Chondrocyte (in vitro differentiated cells): ENCODE measurements at places on chromosomes 4 and X. TPM values are rescaled to one million over a fixed set of nuclear protein-coding genes. Genes with fewer than 3 reads are reported as not detected.

LGI2 gene
- 0.30 to 0.85 TPM (median 0.36 TPM) in 3 replicates for total RNA-seq

HERC3 gene
- total RNA-seq, result 14.0 to 16.7 TPM (median 16.6 TPM) in 3 replicates

BMPR1B gene
- total RNA-seq, result 5.6 to 19.4 TPM (median 7.8 TPM) in 3 replicates

PABPC1L2A gene
- not detected in 3 replicates for total RNA-seq

TEX13B gene
- not detected in 3 replicates for total RNA-seq

FAM200B gene
- total RNA-seq, result 26.0 to 33.0 TPM (median 31.8 TPM) in 3 replicates

ATP1B4 gene
- total RNA-seq, result not detected in 3 replicates

GRCh38 chrX:21778236-21778635, 20.3 kb upstream of the SMPX start:
- peaks cover 3% of the 10 kb centered on the region for H3K36me3 ChIP-seq
- no peaks in the 10 kb centered on the region for H3K27me3 ChIP-seq
- H3K27ac ChIP-seq, result no peak overlapping the region
- no peak overlapping the region for H3K4me3 ChIP-seq
- DNase-seq, result no peak
- peaks cover 6% of the 10 kb centered on the region for H3K4me1 ChIP-seq

DNA sequence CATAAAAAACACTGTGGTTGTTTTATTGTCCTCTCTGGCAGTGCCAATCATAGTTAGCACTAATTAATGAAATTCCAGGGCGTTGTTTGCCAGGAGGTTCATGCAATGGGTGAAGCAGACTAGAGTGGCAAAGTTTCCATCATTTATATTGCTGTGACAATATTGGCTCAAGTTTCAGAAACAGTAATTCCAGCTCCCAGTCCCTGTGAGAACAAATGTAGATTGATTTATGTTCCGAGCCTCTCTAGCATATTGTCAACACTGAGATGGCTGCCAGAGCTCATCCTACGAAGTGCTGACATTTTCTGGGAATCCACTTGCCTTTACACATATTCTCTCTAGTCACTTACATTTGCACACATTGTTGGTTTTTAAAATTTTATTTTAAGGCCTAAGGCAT, 440.0 kb upstream of the IGFBP7 start:
- H3K4me1 ChIP-seq, result no peaks in the 10 kb centered on the region
- no peak overlapping the region for H3K4me3 ChIP-seq
- H3K27me3 ChIP-seq, result peaks cover 5% of the 10 kb centered on the region
- no peak for DNase-seq
- H3K36me3 ChIP-seq, result no peaks in the 10 kb centered on the region
- no peak overlapping the region for H3K27ac ChIP-seq

- H3K4me1 ChIP-seq, result peaks cover 46% of the 10 kb centered on the region
- H3K27me3 ChIP-seq, result no peaks in the 10 kb centered on the region
- H3K4me3 ChIP-seq, result peak overlapping the region; percentile 98
- no peak for DNase-seq
Measured at GRCh38 chr4:26321373-26322221, 783 bp downstream of the RBPJ start.

DNA sequence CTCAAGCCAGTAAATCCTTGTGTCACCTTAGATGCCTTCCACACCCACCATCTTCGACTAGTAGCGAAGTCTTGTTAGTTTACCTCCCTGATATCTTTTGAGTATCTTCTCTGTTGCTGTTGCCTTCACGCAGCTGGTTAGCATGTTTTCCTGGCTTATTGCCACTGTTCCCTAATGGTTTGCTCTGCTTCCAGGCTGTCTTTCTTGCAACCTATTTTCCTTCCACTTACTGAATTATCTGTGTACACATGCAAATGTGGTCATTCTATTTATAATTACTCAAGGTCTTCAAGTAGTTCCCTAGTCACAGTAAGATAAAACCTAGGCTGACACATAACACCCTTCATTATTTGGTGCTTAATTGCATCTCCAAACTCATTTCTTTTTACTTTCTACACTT, 89.5 kb downstream of the UGT8 start:
- no peak overlapping the region for H3K27ac ChIP-seq
- H3K4me1 ChIP-seq, result peaks cover 6% of the 10 kb centered on the region
- H3K4me3 ChIP-seq, result no peak overlapping the region
- H3K36me3 ChIP-seq, result peaks cover 1% of the 10 kb centered on the region
- H3K27me3 ChIP-seq, result peaks cover 29% of the 10 kb centered on the region

GRCh38 chrX:320126-320783, 1.7 kb upstream of the GTPBP6 start:
- peaks cover 28% of the 10 kb centered on the region for H3K4me1 ChIP-seq
- no peaks in the 10 kb centered on the region for H3K36me3 ChIP-seq
- peak overlapping the region; percentile 82 for H3K4me3 ChIP-seq
- H3K27ac ChIP-seq, result peak overlapping the region; percentile 54
- peak; percentile 78 for DNase-seq
- no peaks in the 10 kb centered on the region for H3K27me3 ChIP-seq

GRCh38 chrX:112341598-112341997, 259.0 kb upstream of the TRPC5 start:
- no peak overlapping the region for H3K27ac ChIP-seq
- H3K4me1 ChIP-seq, result peaks cover 4% of the 10 kb centered on the region
- H3K27me3 ChIP-seq, result no peaks in the 10 kb centered on the region
- DNase-seq, result no peak
- H3K36me3 ChIP-seq, result no peaks in the 10 kb centered on the region

DNA sequence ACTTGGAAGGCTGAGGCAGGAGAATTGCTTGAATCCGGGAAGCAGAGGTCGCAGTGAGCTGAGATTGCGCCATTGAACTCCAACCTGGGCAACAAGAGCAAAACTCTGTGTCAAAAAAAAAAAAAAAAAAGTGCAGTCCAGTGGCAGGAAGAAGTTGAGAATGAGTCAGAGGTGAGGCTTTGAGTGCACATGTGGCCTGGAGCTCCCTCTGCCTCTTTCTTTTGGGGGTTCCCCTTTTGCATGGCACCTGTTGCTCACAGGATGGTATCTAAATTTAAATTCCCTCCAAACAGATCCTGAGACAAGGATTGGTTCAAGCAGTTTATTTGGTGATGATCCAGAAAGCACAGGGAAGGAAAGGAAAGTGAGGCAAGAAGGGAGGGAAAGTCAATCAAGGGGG, 151.4 kb upstream of the STX18 start:
- no peak for DNase-seq
- H3K27ac ChIP-seq, result no peak overlapping the region
- no peak overlapping the region for H3K4me3 ChIP-seq
- H3K27me3 ChIP-seq, result no peaks in the 10 kb centered on the region
- peaks cover 23% of the 10 kb centered on the region for H3K4me1 ChIP-seq

- no peak overlapping the region for H3K27ac ChIP-seq
- peaks cover 6% of the 10 kb centered on the region for H3K4me1 ChIP-seq
- no peak for DNase-seq
- no peaks in the 10 kb centered on the region for H3K36me3 ChIP-seq
- H3K4me3 ChIP-seq, result no peak overlapping the region
Measured at GRCh38 chrX:68872171-68872570, 43.4 kb downstream of the EFNB1 start.

DNA sequence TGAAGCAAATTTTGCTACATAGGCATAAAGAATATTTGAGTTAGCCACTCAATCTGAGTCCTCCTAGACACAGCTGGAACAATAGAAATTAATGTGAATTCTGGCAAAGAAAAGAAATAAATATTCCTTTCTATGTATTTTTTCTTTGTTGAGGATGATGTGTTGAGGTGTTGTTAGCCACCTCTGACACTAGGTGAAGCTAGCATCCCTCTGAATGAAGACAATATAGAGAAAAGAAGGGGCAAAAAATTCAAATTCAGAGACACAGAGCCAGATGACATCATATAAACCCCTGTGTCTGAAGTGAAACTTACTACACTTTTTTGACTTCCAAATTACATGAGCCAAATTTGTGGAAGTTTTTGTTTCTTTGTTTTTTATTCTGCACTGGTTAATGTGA, 34.6 kb upstream of the TMPRSS11D start:
- H3K27me3 ChIP-seq, result peaks cover 20% of the 10 kb centered on the region
- H3K4me1 ChIP-seq, result no peaks in the 10 kb centered on the region
- H3K36me3 ChIP-seq, result no peaks in the 10 kb centered on the region
- no peak overlapping the region for H3K4me3 ChIP-seq
- no peak overlapping the region for H3K27ac ChIP-seq

- H3K27me3 ChIP-seq, result peaks cover 49% of the 10 kb centered on the region
- H3K27ac ChIP-seq, result no peak overlapping the region
- no peak for DNase-seq
- H3K36me3 ChIP-seq, result no peaks in the 10 kb centered on the region
Measured at GRCh38 chr4:57443308-57443707, 333.1 kb upstream of the IGFBP7 start.

GRCh38 chr4:94459462-94460161, 7.9 kb downstream of the PDLIM5 start:
- peaks cover 89% of the 10 kb centered on the region for H3K4me1 ChIP-seq
- no peak for DNase-seq
- peak overlapping the region; percentile 33 for H3K4me3 ChIP-seq

GRCh38 chr4:98720871-98721480, 62.6 kb upstream of the TSPAN5 start:
- H3K27me3 ChIP-seq, result no peaks in the 10 kb centered on the region
- H3K4me3 ChIP-seq, result no peak overlapping the region
- H3K36me3 ChIP-seq, result peaks cover 14% of the 10 kb centered on the region

GRCh38 chr4:122822466-122822865, 4.2 kb upstream of the FGF2 start:
- no peak overlapping the region for H3K27ac ChIP-seq
- H3K4me1 ChIP-seq, result peaks cover 7% of the 10 kb centered on the region
- no peak overlapping the region for H3K4me3 ChIP-seq

GRCh38 chr4:78323439-78323838, 228.1 kb upstream of the ANXA3 start:
- H3K36me3 ChIP-seq, result no peaks in the 10 kb centered on the region
- no peaks in the 10 kb centered on the region for H3K27me3 ChIP-seq
- DNase-seq, result no peak

DNA sequence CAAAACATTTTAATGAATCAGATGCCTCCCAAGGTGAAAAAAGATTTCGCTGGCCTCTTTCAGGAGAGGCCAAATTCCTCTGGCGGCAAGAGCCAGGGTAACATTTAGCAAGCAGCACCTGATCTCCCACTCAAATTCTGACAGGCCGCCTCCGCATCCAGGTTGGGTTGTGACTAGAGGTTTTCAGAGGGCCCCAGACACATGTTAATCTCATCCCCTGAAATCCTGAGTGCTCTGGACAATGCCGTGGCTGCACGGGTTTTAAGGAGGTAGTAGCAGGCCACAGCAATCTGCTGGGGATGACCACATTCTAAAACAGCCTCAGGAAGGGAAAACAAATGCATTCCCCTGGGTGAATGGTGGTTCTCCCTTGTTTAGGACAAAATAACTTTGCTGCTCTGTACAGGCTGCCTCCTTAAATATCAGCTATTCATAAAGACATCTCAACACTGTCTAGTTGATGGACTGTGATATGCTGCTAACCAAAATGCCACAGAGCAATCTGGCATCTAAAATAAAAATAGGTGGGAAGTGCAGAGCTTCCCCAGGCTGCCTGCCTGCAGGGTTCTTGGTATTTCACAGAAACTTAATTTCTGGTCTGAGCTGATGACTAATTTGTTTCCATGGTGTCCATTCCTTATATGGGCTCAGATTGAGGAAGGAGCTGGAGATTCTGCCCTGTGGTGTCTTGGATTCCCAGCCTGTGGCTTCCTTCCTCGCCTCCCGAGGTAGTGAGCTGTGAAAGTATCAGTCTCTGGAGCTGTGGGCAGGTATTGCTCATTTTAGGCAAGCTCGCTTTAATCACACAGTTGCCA, 202.0 kb downstream of the DCLK2 start:
- H3K4me1 ChIP-seq, result peaks cover 52% of the 10 kb centered on the region
- DNase-seq, result no peak
- no peaks in the 10 kb centered on the region for H3K27me3 ChIP-seq
- peak overlapping the region; percentile 85 for H3K27ac ChIP-seq

DNA sequence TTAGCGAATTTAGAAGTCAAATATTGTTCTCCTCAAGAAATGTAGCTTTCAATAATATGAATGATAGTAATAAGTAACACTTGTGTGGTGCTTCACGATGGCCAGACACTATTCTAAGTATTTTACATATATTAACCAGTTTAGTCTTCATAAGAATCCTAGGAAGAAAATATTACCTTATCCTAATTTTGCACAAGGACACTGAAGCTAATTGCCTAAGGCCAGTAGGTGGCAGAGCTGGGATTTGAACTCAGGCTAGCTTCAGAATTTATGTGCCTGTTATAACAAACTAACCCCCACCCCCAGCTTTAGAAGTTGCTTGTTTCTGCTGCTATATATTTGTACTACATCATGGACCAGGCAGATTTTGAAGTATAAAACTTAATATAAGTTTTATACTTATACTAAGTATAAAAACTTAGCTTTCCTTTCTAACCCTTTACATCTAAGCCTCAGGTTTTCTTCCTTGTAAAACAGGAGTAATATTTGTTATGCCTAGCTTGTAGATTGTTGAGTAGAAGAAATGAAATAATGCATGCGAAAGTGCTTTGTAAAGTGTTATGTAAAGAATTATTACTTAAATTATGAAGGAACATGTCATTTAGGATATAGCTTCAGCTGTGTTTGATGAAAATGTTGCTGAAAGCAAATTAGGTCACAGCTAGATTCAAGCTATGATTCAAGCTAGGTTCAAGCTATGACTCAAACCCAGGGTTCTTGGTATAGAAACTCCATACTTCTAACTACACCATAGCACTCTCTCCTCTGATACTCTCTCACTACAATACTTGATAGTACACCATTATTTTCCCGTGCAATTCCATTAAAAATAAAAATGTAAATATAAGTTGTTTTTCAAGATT, 4.2 kb upstream of the CDS1 start:
- H3K27me3 ChIP-seq, result peaks cover 14% of the 10 kb centered on the region
- DNase-seq, result no peak
- H3K27ac ChIP-seq, result no peak overlapping the region
- H3K4me1 ChIP-seq, result peaks cover 9% of the 10 kb centered on the region
- H3K36me3 ChIP-seq, result no peaks in the 10 kb centered on the region

- H3K4me3 ChIP-seq, result no peak overlapping the region
- DNase-seq, result no peak
- no peaks in the 10 kb centered on the region for H3K36me3 ChIP-seq
- peaks cover 5% of the 10 kb centered on the region for H3K4me1 ChIP-seq
- no peak overlapping the region for H3K27ac ChIP-seq
Measured at GRCh38 chr4:142809559-142809958, 36.5 kb downstream of the INPP4B start.

DNA sequence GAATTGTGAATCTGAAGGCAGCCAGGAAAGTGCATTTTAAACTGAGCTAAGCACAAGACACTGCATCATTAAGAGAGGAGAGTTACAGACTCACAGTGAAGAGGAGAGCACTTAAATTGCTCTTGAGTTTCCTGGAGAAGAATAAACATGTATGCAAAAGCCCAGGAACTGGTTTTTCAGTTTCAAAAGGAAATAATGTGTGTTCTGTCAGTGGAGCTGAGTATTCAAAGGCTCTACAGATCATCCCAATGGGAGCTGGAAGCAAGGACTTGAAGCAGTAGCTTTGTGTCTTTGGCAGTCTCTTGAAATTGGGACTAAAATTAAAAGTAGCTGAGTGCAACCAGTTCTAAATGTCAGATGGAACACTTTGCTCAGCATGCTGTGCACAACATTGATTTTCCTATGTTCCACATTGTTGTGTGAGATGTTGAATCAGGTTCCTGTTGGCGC, 147.5 kb upstream of the ANK2 start:
- no peak overlapping the region for H3K4me3 ChIP-seq
- H3K27me3 ChIP-seq, result no peaks in the 10 kb centered on the region
- peaks cover 3% of the 10 kb centered on the region for H3K36me3 ChIP-seq
- no peak overlapping the region for H3K27ac ChIP-seq
- DNase-seq, result no peak
